Ovary (tissue), 10 donors: ENCODE measurements at places on chromosomes 6 and 20. TPM values are rescaled to one million over a fixed set of nuclear protein-coding genes. Genes with fewer than 3 reads are reported as not detected.
A peak's percentile ranks its signal among the peaks of the same experiment; 100 is the strongest.

- no peaks in the 10 kb centered on the region for H3K4me1 ChIP-seq
- no peaks in the 10 kb centered on the region for H3K36me3 ChIP-seq
- no peak for DNase-seq
- no peak overlapping the region for H3K4me3 ChIP-seq
- peak overlapping the region; percentile 21 for H3K27ac ChIP-seq
- no peaks in the 10 kb centered on the region for H3K27me3 ChIP-seq
Observed at GRCh38 chr6:125943528-125944433, 12.8 kb upstream of the HINT3 start.

GRCh38 chr6:158610319-158610968 lies 34.1 kb downstream of the DYNLT1 start:
- peak overlapping the region; percentile 72 for H3K27ac ChIP-seq
- no peaks in the 10 kb centered on the region for H3K36me3 ChIP-seq
- no peaks in the 10 kb centered on the region for H3K27me3 ChIP-seq

DNA sequence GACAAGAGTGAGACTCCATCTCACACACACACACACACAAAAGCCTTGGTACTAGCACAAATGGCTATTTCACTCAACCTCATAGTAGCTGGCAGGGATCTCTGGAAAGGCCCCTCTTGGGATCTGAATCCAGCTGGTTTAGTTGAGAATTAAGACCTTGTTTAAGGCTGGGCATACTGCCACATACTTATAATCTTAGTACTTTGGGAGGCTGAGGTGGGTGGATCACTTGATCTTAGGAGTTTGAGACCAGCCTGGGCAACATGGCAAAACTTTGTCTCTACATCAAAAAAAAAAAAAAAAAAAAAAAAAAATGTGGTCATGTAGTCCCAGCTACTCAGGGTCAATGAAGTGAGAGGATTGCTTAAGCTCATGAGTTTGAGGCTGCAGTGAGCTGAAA lies 628.3 kb downstream of the MMUT start:
- H3K36me3 ChIP-seq = no peaks in the 10 kb centered on the region
- no peaks in the 10 kb centered on the region for H3K4me1 ChIP-seq
- H3K4me3 ChIP-seq = no peak overlapping the region
- no peak for DNase-seq
- H3K27me3 ChIP-seq = no peaks in the 10 kb centered on the region
- no peak overlapping the region for H3K27ac ChIP-seq

The PARD6B gene
- total RNA-seq = 14.4 TPM

- no peak for DNase-seq
- no peaks in the 10 kb centered on the region for H3K4me1 ChIP-seq
- no peaks in the 10 kb centered on the region for H3K36me3 ChIP-seq
- no peak overlapping the region for H3K27ac ChIP-seq
Observed at GRCh38 chr6:3977875-3978711, 100.8 kb downstream of the FAM217A start.

- H3K27me3 ChIP-seq = no peaks in the 10 kb centered on the region
- DNase-seq = no peak
- H3K27ac ChIP-seq = no peak overlapping the region
- H3K4me1 ChIP-seq = no peaks in the 10 kb centered on the region
- no peak overlapping the region for H3K4me3 ChIP-seq
Observed at GRCh38 chr6:53565886-53566285, 21.0 kb upstream of the GCLC start.

DNA sequence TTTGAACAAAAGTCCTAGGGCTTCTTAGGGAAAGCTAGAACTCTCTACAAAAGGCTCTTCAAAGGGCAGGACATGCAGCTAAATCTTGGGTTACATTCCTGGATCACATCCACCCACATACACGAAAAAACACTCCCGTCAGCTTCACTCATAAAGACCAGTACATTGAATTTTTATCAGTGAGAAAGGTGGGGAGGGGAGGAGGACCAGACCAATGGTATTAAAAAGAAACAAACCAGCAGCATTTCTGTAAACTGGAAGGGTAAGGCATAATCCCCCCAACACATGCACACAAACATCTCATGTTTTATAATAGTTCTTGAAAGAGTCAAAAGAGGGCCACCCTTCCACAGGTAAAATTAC lies 31.6 kb downstream of the MYLK4 start:
- H3K4me1 ChIP-seq = no peaks in the 10 kb centered on the region
- DNase-seq = no peak
- H3K36me3 ChIP-seq = no peaks in the 10 kb centered on the region
- H3K27ac ChIP-seq = no peak overlapping the region
- no peaks in the 10 kb centered on the region for H3K27me3 ChIP-seq
- H3K4me3 ChIP-seq = no peak overlapping the region

The CENPW gene
- total RNA-seq = 1.8 TPM

The TRIM10 gene
- not detected for total RNA-seq
